A549 (cell line): ENCODE measurements at places on chromosomes 1 and 21.

DNA sequence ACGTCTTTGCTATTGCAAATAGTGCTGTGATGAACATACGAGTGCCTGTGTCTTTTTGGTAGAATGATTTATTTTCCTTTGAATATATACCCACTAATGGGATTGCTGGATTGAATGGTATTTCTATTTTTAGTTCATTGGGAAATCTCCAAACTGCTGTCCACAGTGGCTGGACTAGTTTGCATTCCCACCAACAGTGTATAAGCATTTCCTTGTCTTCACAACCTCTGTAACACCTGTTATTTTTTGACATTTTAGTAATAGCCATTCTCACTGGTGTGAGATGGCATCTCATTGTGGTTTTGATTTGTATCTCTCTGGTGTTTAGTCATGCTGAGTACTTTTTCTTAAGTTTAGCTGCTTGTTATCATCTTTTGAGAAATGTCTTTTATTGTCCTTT, 215.0 kb downstream of the FMN2 start:
- no peak for DNase-seq

- peak; percentile 73 for DNase-seq
Measured at GRCh38 chr1:173190101-173190936, 16.8 kb downstream of the TNFSF4 start.

DNA sequence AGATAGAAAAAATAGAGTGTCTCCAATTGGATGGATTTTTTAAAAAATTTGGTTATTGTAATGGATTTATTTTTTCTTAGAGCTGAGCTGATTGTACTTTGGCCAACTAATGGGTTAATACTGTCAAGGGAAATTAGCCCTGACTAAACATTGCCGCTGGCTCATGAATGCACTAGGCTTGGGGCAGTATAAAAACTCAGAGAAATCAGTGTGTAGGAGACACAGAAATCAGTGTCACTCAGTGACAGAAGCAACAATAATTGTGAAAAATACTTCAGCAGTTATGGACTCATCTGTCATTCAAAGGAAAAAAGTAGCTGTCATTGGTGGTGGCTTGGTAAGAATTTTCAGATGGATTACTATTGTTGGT, at the start of gene KMO:
TSS of gene KMO (plus strand) at position 217 of the 370 bp plus-strand sequence. CDS start at position 284, 67 bp downstream.
- no peak for DNase-seq

DNA sequence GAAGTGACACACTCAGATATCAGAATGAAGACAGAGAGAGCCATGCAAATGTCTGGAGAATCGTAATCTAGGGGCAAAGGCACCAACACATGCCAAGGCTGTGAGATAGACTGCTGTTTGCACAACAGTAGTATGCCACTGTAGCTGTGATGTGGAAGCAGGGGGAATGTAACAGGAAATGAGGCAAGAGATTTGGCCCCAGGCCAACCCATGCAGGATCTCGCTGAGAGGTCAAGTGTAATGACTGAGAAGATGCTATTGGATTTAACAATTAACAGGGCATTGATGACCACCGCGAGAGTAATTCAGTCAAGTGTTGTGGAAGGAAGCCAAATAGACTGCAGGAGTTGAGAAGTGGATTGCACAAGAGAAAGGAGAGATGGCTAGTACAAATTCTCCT, 107.3 kb upstream of the ST6GALNAC5 start:
- no peak for DNase-seq

DNA sequence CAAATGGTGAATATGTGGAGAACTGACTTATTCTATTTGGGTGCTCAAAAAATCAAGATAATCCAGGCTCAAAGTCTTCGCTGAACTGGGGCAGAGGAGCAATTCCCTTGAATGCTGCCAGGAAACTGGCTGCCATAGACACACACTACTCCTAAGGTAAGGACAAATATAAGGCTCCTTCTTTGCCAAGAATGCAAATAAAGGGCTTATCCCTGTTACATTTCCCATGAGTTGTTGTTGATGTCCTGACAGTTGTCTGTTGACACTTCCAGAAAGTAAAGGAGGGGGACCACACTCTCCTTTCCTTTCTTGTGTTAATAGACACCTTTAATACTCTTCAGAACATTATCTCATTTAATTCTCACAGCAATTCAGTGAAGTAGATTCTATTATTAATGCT, 212.2 kb upstream of the PTBP2 start:
- no peak for DNase-seq

- DNase-seq: no peak
Measured at GRCh38 chr1:32622806-32623681, 27.3 kb downstream of the ZBTB8OS start.
